Body of pancreas (tissue), 4 donors: ENCODE measurements at places on chromosomes 4 and X.

- no peak for DNase-seq
Observed at GRCh38 chrX:31811106-31811505, 739.3 kb upstream of the FTHL17 start.

GRCh38 chrX:1511150-1511549 is 25.8 kb downstream of the P2RY8 start:
- DNase-seq = no peak

DNA sequence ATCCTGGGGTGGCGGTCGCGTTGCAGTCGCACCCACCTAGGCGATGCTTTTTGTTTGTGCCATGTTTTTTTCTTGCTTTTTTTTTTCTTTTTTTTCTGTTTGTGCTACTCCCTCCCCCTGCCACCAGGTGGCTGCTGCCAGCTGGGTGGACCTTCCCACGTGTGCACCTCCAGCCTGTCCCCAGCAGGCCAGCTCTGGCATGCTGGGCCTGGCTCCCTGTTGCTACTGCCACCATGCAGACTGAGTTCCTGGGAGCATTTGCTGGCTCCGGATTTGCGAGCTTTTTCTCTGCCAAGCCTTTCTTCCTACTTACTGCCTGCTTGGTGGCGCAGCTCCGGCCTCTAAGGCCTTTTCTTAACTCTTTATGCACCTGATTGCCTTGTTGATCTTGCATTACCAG is 161.2 kb upstream of the WDFY3 start:
- DNase-seq = peak; percentile 49

GRCh38 chr4:118158763-118159375 is 124.6 kb downstream of the NDST3 start:
- DNase-seq = no peak

DNA sequence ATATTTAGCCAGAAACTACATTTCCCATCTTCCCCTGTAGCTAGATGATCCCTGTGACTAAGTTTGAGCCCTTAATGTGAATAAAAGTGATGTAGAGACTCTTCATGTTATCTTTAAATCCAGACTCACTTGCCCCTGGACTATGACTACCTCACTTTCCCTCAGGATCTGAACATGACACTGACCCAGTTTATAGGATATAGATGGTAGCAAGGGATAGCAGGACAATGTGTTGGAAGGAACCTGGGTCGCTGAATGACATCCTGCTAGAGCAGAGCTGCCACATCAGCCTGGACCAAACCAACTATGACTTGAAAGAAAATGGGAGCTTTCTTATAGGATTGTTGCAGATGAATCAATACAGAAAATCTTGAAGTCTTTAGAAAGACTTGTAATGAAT is 138.2 kb downstream of the PACRGL start:
- no peak for DNase-seq

DNA sequence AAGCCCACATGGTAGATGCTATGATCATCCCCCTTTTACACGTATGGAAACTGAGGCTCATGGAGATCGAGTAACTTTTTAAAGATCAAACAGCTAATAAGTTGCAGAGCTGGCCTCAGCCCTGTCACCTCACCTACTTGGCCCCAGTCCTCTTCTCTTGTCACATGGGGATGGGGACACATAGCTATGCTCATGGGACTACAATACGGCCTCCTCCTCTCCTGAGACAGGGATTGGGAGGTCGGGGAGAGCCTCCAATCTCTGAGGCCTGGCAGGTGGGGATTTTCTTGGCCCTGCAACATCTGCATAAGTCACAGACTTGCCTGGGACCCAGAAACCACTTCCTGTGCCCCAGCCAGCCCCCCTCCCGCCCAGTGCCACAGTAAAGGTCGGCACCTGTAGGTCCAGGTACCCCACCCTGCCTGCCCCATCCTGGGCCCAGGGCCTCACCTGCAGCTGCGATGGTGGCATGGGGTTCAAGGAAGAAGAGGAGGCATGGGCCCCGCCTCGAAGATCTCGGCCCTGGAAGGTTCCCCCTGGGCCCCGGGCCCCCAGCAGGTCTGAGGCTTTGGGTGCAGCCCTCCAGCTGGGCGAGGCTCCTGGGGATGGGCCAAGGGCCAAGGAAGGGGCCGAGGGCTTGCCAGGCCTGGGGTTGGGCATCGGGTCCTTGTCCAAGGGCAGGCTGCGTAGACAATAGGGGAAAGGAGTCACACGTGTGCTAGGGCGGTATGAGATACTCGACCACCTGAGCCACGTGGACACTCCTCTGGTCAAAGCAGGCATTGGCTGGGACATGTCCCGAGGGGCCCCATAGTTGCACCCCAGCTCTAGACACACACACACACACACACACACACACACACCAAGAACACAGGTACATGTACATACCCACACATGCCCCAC is 6.4 kb downstream of the FOXP3 start:
- DNase-seq = no peak

GRCh38 chr4:8817096-8817812 is 54.4 kb downstream of the HMX1 start:
- no peak for DNase-seq

GRCh38 chr4:36078319-36078718 is 166.0 kb downstream of the ARAP2 start:
- DNase-seq = no peak
